Panc1 (cell line): ENCODE measurements at places on chromosomes 1 and 21. TPM values are rescaled to one million over a fixed set of nuclear protein-coding genes. Genes with fewer than 3 reads are reported as not detected.
A peak's percentile ranks its signal among the peaks of the same experiment; 100 is the strongest.

DNA sequence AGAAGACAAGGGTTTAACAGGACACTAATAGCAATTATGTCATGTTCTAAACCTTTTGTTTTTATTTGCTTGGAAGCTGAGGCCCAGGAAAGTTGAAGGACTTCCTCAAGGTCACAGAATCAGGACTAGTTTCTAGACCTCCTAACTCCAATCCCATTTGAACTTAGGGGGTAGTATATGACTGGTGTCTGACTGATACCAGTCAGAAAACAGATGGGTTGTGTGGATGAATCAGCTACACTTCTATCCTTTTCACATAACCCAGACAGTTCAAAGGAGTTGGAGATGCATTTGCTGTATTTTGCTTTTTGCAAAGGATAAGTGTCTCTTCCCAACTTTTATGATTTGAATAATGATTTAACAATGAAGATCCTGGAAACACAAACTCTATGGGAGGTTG lies 322.5 kb downstream of the HLX start:
- no peak overlapping the region for H3K27ac ChIP-seq
- no peaks in the 10 kb centered on the region for H3K27me3 ChIP-seq
- H3K36me3 ChIP-seq: no peaks in the 10 kb centered on the region
- DNase-seq: no peak
- H3K4me1 ChIP-seq: no peaks in the 10 kb centered on the region

The C1QB gene
- 0.33 TPM for total RNA-seq

GRCh38 chr1:41238311-41238988 lies 3.7 kb downstream of the SCMH1 start:
- H3K27me3 ChIP-seq: no peaks in the 10 kb centered on the region
- peaks cover 36% of the 10 kb centered on the region for H3K4me1 ChIP-seq
- H3K4me3 ChIP-seq: no peak overlapping the region
- no peaks in the 10 kb centered on the region for H3K36me3 ChIP-seq
- peak; percentile 56 for DNase-seq

DNA sequence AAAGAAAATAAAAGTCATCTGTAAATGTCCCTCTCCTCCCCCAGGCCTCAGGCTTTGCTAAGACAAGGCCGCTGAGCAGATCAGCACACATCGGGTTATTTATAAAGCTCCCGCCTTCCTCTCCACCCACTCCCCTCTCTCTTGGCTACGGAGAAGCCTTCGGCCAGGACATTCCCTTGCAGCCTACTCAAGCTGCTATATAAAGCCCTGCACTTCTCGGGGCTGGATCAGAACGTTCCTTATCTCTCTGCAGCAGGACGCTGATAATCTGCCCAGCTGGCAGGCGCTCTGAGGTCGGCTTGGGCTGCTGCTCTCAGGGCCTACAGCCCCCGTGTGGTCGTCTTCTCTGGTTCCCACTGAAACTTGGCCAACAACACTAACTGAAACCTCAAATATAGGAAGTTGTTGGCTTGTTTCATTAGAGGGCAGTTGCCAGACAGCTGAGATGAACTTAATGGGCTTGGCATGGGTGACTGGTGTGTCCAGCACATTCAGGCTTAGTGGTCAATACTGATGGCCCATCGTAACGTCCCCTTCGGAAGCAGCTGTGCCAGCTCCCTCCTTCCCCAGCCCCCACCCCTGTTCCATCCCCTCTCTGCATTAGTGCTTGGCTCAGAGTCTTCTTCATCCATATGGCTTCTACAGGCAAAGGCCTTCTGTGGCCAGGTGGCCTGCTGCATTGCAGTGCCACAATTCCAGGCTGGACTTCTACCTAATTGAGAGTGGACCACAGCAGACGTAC lies 64.6 kb downstream of the IER5 start:
- no peak overlapping the region for H3K4me3 ChIP-seq
- H3K27me3 ChIP-seq: no peaks in the 10 kb centered on the region
- H3K4me1 ChIP-seq: no peaks in the 10 kb centered on the region
- H3K36me3 ChIP-seq: no peaks in the 10 kb centered on the region
- DNase-seq: no peak
- no peak overlapping the region for H3K27ac ChIP-seq

The MROH7 gene
- total RNA-seq: not detected

DNA sequence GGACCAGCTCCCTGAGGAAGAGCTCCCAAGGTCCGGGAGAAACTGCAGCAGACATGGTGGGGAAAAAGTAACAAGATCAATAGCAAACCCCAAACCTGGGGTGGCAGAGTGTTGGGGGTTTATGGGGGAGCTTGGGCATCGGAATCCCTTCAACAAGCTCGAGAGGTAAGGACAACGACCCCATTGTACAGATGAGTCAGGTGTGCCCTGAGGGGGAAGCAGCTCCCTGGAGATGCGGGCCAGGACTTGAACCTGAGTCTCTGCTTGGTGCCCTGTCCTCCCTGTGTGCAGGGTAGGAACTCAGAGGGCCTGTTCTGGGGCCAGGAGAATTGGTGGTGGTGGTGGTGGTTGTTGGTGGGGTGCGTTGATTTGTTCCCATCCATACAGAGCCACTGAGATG lies 125.4 kb downstream of the PTPRU start:
- no peak overlapping the region for H3K27ac ChIP-seq
- no peak for DNase-seq
- no peaks in the 10 kb centered on the region for H3K36me3 ChIP-seq
- peaks cover 7% of the 10 kb centered on the region for H3K27me3 ChIP-seq
- no peaks in the 10 kb centered on the region for H3K4me1 ChIP-seq

GRCh38 chr21:41548781-41549180 lies 40.8 kb upstream of the TMPRSS2 start:
- no peak overlapping the region for H3K27ac ChIP-seq
- H3K4me3 ChIP-seq: no peak overlapping the region
- H3K36me3 ChIP-seq: no peaks in the 10 kb centered on the region

The SLC25A34 gene
- total RNA-seq: 0.64 TPM

The ELF3 gene
- 126 TPM for total RNA-seq

The COL9A2 gene
- total RNA-seq: 2.9 TPM

The CTBS gene
- 47.7 TPM for total RNA-seq

The RYR2 gene
- 0.03 TPM for total RNA-seq

DNA sequence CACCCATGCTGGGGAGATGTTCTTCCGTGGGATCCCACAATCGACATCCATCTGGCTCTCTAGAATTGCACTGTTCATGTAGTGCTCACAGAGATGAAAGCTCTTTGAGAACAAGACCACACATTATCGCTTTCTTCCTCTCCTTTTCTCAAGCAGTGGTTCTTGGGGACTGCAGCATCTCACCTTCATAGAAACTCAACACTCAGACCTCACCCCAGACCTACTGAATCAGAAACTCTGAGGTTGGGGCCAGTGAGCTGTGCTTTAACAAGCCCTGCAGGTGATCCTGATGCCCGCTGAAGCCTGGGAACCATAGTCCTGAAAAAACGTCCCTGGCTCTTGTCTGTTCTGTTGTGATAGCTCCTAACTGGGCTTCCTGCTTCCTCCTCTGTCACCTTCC lies 251.3 kb upstream of the FGGY start:
- H3K4me1 ChIP-seq: no peaks in the 10 kb centered on the region
- DNase-seq: no peak
- H3K4me3 ChIP-seq: no peak overlapping the region

- peaks cover 4% of the 10 kb centered on the region for H3K36me3 ChIP-seq
- H3K27me3 ChIP-seq: no peaks in the 10 kb centered on the region
- H3K4me3 ChIP-seq: no peak overlapping the region
- DNase-seq: no peak
- H3K4me1 ChIP-seq: peaks cover 28% of the 10 kb centered on the region
Observed at GRCh38 chr1:54047384-54048305, 5.4 kb downstream of the TMEM59 start.

DNA sequence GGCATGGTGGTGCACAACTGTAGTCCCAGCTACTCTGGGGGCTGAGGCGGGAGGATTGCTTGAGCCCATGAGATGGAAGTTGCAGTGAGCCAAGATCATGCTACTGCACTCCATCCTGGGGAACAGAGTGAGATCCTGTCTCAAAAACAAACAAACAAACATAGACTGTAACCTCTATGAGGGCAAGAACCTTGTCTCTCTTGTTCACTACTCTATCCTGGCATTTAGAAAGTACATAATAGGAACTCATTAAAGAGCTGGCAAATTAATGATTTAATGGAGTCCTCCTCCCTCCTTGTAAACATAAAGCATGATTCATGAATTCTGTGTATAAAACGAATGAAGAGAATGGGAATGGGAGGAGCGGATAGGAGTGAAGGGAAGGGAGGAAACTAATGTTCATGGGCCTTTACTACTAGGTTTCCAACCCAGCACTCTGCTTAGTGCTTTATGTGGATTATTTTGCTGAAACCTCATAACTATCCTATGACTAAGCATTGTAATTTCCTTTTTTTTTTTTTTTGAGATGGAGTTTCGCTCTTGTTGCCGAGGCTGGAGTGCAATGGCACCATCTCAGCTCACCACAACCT lies 8.6 kb downstream of the LMOD1 start:
- no peak overlapping the region for H3K27ac ChIP-seq
- DNase-seq: no peak
- no peaks in the 10 kb centered on the region for H3K36me3 ChIP-seq
- no peaks in the 10 kb centered on the region for H3K4me1 ChIP-seq

The OR10K1 gene
- total RNA-seq: not detected

DNA sequence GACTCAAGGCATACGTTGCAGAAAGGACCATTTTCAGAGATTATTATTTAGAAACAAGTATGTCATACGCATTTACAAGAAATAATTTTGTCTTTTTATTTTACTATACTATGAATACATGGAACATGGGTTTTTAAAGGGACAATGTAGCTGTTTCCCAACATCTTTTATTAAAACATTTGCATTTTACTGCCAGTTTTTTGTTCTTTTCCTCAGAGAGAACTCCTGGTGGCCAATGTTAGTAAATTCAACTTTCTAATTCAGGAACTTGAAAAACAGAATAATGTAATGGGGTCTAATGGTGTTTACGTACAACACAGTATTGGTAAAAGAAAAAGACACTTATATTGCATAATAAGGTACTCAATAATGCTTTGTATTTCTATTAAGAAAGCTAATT lies 14.9 kb downstream of the PRDM2 start:
- no peaks in the 10 kb centered on the region for H3K36me3 ChIP-seq
- H3K4me3 ChIP-seq: no peak overlapping the region
- no peaks in the 10 kb centered on the region for H3K27me3 ChIP-seq
- H3K4me1 ChIP-seq: no peaks in the 10 kb centered on the region
- DNase-seq: no peak
- H3K27ac ChIP-seq: no peak overlapping the region

The KRTAP12-2 gene
- total RNA-seq: not detected

The TMEM51 gene
- total RNA-seq: 25.8 TPM
